ENCODE measurements at places on chromosomes 7 and 10. TPM values are rescaled to one million over a fixed set of nuclear protein-coding genes. Genes with fewer than 3 reads are reported as not detected.

DNA sequence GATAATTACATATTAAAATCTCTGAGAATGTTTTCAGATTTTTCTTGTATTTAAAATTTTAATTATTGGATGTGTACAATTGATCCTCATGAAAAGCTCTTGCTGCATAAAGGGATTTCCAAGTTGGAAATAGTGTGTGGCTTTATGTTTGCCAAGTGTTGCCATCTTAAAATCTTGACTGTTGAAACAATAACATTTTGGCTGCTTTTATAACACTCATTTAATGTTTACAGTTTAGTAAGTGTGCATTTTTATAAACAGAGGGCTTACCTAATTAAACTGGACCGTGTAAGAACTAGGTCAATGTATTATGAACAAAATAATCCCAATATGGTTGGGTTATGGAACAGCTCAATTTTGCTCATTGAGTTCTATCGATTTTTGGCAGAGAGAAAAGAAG, 23.9 kb downstream of the SEMA3A start:
- H3K36me3 ChIP-seq, result no peaks in the 10 kb centered on the region
- H3K27me3 ChIP-seq, result no peaks in the 10 kb centered on the region
- H3K27ac ChIP-seq, result no peak overlapping the region
- H3K4me3 ChIP-seq, result no peak overlapping the region

DNA sequence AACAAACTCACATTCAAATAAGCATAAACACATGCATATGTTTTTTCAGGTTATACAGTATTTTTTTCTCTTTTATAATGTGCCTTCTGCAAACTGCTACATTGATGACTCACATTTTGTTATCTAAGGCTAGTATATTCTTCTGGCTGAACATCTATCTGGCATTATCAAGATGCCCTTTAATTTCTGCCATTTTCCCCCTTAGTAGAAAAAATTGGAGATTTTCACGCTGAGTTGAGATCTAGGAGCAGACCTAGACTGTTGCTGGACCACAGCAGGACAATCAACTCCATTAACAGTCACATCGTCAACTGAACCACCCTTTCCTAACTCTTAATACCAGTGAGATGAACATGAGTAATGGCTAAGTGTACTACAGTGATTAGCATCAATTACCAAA, 41.6 kb downstream of the ERCC6 start:
- DNase-seq, result no peak
- no peak overlapping the region for H3K4me3 ChIP-seq
- H3K36me3 ChIP-seq, result peaks cover 45% of the 10 kb centered on the region
- H3K4me1 ChIP-seq, result no peaks in the 10 kb centered on the region
- no peak overlapping the region for H3K27ac ChIP-seq
- H3K27me3 ChIP-seq, result no peaks in the 10 kb centered on the region

DNA sequence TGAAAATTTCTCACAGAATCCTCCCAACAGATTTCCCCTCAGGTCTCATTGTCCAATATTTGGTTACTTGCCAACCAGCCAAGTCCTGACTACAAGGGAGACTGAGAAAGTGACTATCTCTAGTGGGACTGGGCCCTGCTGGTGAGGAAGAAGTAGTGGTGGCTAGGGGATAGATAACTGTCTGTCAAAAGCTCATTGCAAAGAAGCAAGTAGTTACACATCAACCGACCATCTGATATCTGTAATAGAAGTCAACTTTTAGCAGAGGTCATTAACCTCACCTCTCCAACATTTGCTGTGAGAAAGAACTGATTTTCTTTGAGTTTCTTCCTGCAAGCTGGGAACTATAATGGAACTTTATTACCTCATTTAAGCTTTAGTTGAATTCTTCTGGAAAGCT, 15.2 kb downstream of the STAMBPL1 start:
- peaks cover 60% of the 10 kb centered on the region for H3K4me1 ChIP-seq
- DNase-seq, result no peak
- H3K4me3 ChIP-seq, result no peak overlapping the region

- no peak for DNase-seq
- no peaks in the 10 kb centered on the region for H3K36me3 ChIP-seq
- no peaks in the 10 kb centered on the region for H3K27me3 ChIP-seq
Observed at GRCh38 chr7:130390486-130390885, 10.2 kb downstream of the CPA1 start.

- H3K4me3 ChIP-seq, result no peak overlapping the region
- no peak for DNase-seq
- H3K4me1 ChIP-seq, result no peaks in the 10 kb centered on the region
- no peak overlapping the region for H3K27ac ChIP-seq
Observed at GRCh38 chr10:1601406-1601805, 135.9 kb downstream of the ADARB2 start.

DNA sequence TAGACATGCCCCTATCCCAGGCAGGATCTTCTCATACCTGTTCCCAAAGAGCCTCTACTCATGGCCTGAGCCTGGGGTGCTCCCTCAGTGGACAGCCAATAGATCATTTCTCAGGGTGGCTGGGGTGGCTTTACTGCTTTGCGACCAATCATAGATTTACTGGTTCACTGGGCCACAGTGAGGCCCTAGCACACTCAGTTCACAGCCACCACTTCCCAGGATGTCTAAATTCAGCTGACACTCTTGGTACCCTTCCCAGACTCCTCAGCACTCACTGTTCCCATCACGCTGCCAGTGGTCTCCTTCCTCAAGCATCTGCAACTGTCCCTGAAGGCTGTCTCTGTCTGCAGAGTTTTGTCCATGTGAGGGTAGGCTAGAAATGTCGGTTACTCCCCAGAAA, 50.6 kb downstream of the ARHGAP22 start:
- H3K27me3 ChIP-seq, result no peaks in the 10 kb centered on the region
- H3K36me3 ChIP-seq, result no peaks in the 10 kb centered on the region
- DNase-seq, result no peak
- no peak overlapping the region for H3K4me3 ChIP-seq
- H3K4me1 ChIP-seq, result peaks cover 4% of the 10 kb centered on the region
- no peak overlapping the region for H3K27ac ChIP-seq

DNA sequence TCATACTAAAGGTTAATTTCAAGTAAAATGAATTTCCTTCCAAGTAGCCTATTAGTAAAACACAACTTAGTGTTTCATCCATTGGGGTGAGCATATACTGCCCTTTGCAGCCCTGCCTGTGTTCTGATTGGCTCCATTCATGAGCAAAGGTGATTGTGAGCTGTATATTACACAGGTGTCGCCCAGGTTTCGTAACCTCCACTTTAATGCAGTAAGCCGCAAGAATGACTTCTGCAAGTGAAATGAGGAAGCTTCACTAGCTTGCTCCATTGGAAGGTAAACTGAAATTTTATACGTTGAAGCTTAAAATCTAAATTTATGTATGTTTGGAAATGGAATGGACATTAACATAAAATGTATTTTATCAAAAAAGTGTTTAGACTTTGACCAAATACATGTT, 24.4 kb downstream of the MTURN start:
- no peaks in the 10 kb centered on the region for H3K27me3 ChIP-seq
- peaks cover 40% of the 10 kb centered on the region for H3K4me1 ChIP-seq
- peak overlapping the region; percentile 60 for H3K27ac ChIP-seq
- no peak overlapping the region for H3K4me3 ChIP-seq
- DNase-seq, result peak; percentile 42

DNA sequence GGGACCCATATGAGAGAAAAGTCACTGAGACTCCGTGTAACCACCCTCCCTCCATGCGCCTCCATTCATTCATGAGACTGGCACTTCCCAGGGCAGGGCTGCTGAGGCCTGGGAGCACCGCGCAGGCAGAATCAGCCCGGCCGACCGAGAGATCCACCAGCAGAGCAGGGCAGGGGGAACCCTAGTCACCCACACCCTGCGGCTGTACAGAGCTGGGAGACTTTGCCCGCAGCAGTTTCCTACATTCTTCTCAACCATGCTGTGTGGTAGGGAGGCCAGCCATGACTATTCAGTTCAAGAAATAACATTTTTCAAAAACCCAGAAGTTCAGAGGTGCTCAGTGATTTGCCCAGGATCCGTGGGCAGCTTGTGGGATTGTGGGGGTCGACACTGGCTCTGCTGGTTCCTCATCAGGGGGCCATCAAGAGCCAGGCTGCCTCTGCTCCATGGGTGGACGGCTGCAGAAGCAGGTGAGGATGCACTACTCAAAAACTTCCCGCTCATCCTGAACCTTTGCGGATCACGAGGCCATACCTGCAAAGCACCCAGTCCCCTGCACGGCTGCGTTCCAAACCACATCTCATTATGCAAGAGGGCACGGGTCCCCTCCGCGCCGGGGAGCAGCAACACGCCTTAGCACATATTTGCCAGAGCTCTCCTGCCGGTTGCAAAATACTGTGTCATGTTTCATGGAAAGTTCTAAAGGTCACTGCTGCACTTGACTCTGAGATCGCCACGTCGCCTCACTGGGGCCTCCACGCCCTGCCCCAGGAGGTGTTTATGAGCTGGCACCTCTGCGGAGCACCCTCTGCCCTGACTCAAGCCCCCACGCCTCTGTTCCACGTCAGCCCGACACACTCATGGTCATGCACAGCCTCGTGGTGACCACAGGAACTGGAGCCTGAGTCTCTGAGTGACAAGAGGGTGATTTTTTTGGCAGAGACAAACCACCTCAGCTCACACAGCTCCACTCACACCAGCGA, 132.0 kb downstream of the PRKAG2 start:
- peaks cover 34% of the 10 kb centered on the region for H3K4me1 ChIP-seq
- DNase-seq, result peak; percentile 91
- H3K27ac ChIP-seq, result peak overlapping the region; percentile 50
- H3K4me3 ChIP-seq, result no peak overlapping the region

DNA sequence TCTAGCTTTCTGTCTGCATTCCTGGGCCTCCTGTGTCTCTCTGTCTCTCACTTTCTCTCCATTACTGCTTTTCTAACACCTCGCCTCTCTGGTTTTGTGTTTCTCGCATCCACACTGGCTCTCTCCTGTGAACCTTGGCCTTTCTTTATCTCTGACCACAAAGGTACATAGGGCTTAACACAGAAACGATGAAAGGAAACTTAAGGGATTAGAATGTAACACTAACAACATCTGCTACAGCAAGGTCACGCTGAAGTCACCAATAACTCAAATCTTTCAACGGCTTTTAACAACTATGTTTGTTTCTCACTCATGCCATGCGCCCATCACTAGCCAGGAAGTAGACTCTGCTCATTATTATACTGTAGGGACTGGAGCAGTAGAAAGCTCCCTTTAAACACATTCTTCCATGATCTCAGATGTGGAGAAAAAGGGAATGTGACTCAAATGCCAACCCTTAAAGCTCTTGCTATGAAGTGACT, 9.3 kb upstream of the OR6V1 start:
- H3K36me3 ChIP-seq, result no peaks in the 10 kb centered on the region
- no peaks in the 10 kb centered on the region for H3K4me1 ChIP-seq
- H3K27me3 ChIP-seq, result no peaks in the 10 kb centered on the region
- no peak for DNase-seq
- H3K27ac ChIP-seq, result no peak overlapping the region

DNA sequence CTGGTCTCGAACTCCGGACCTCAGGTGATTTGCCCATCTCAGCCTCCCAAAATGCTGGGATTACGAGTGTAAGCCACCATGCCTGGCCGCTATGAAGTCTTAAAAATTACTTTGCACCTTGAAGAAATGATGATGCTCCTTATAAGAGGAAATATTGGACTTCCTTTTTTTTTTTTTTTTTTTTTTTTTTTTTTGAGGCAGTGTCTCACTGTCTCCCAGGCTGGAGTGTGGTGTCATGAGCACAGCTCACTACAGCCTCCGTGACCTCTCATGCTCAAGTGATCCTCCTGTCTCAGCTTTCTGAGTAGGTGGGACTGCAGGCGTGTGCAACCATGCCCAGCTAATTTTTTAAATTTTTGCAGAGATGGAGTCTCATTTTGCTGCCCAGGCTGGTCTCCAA, 65.3 kb downstream of the KMT2E start:
- no peak overlapping the region for H3K27ac ChIP-seq
- no peaks in the 10 kb centered on the region for H3K4me1 ChIP-seq
- peaks cover 100% of the 10 kb centered on the region for H3K36me3 ChIP-seq
- H3K4me3 ChIP-seq, result no peak overlapping the region
- H3K27me3 ChIP-seq, result no peaks in the 10 kb centered on the region

GRCh38 chr10:33193701-33194521, 140.6 kb downstream of the NRP1 start:
- H3K4me1 ChIP-seq, result peaks cover 46% of the 10 kb centered on the region
- no peaks in the 10 kb centered on the region for H3K27me3 ChIP-seq
- H3K4me3 ChIP-seq, result no peak overlapping the region

- H3K27ac ChIP-seq, result peak within 1 kb of the TSS; percentile 90
- H3K27me3 ChIP-seq, result peaks cover 5% of the 10 kb centered on the region
- H3K4me3 ChIP-seq, result peak within 1 kb of the TSS; percentile 64
- peaks cover 3% of the 10 kb centered on the region for H3K36me3 ChIP-seq
- DNase-seq, result peak; percentile 99
Observed at GRCh38 chr10:49538381-49539319, at the start of gene ERCC6. Gene ERCC6 (minus strand): TSS chr10:49539121.

- no peaks in the 10 kb centered on the region for H3K27me3 ChIP-seq
- no peaks in the 10 kb centered on the region for H3K36me3 ChIP-seq
- H3K4me1 ChIP-seq, result no peaks in the 10 kb centered on the region
Observed at GRCh38 chr7:83149466-83149865, 13.2 kb downstream of the PCLO start.

GRCh38 chr10:119655566-119656001, 4.4 kb downstream of the BAG3 start:
- H3K36me3 ChIP-seq, result no peaks in the 10 kb centered on the region
- peak overlapping the region; percentile 100 for H3K27ac ChIP-seq
- peak overlapping the region; percentile 85 for H3K4me3 ChIP-seq
- peak; percentile 74 for DNase-seq
- H3K4me1 ChIP-seq, result peaks cover 75% of the 10 kb centered on the region

- H3K4me1 ChIP-seq, result peaks cover 4% of the 10 kb centered on the region
- DNase-seq, result no peak
- H3K4me3 ChIP-seq, result no peak overlapping the region
Observed at GRCh38 chr7:96016735-96017134, 244.4 kb downstream of the DYNC1I1 start.

- no peaks in the 10 kb centered on the region for H3K27me3 ChIP-seq
- no peak overlapping the region for H3K4me3 ChIP-seq
- peak overlapping the region; percentile 91 for H3K27ac ChIP-seq
- no peak for DNase-seq
- H3K4me1 ChIP-seq, result peaks cover 92% of the 10 kb centered on the region
- H3K36me3 ChIP-seq, result no peaks in the 10 kb centered on the region
Observed at GRCh38 chr10:93436591-93437085, 45.5 kb downstream of the MYOF start.

DNA sequence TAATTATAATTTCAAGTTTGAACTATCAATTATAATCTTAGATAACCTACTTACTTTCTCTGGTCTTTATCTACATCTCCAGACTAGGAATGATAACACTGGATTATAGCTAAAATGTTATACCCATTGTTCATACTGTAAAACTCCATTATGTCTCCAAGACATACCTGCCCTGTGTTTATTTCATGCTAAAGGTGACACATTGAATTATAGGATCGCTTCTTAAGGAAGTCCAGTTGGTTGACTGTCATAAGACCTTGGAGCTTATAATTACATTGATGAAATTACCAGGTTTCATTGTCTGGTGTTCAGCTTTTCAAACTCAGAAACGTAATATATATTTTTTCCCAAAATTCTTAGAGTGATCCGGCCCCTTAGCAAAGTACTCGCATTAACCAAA, 15.5 kb upstream of the HERC4 start:
- no peaks in the 10 kb centered on the region for H3K27me3 ChIP-seq
- H3K36me3 ChIP-seq, result no peaks in the 10 kb centered on the region
- no peak for DNase-seq
- H3K4me1 ChIP-seq, result peaks cover 2% of the 10 kb centered on the region

Gene PPP1R3C
- polyA plus RNA-seq, result 8.4 TPM

Gene NPC1L1
- not detected for polyA plus RNA-seq

Gene MRPS24
- 159 TPM for polyA plus RNA-seq

Gene CALY
- 0.44 TPM for polyA plus RNA-seq

Gene IL6
- polyA plus RNA-seq, result 9.2 TPM

Gene TMEM130
- 0.63 TPM for polyA plus RNA-seq

Gene TUBAL3
- 0.13 TPM for polyA plus RNA-seq

Gene NSMCE4A
- polyA plus RNA-seq, result 43.8 TPM

Gene NKX1-2
- not detected for polyA plus RNA-seq

Gene ADAM12
- polyA plus RNA-seq, result 0.03 TPM

Gene NRCAM
- polyA plus RNA-seq, result 1.6 TPM

Gene TUBB8
- not detected for polyA plus RNA-seq

Gene VIPR2
- 5.7 TPM for polyA plus RNA-seq

Gene NME8
- polyA plus RNA-seq, result not detected

Gene LEP
- polyA plus RNA-seq, result 0.05 TPM

Measured in stomach (tissue), 19 donors.